ENCODE measurements at places on chromosomes 1 and 21.

- DNase-seq = no peak
Observed at GRCh38 chr1:234915924-234916675, 212.5 kb downstream of the TOMM20 start.

DNA sequence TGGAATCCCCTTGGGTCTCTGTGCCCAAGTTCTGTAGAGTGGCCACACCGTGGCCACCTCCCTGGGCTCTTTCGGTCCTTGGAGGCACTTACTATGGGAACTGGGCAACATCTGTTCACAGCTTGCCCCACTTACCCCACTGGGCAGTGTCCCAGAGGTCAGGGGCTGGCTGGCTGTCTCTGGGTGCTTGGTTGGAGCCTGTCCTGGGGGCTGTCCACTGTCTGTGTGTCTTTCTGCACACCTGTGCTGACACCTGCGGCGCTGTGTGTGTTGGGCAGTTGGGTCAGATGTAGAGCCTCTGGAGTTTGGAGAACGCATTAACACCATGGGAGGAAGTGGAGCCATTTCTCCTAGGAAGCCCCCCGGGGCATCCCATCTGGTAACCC, 1.3 kb upstream of the TMEM54 start:
- no peak for DNase-seq

DNA sequence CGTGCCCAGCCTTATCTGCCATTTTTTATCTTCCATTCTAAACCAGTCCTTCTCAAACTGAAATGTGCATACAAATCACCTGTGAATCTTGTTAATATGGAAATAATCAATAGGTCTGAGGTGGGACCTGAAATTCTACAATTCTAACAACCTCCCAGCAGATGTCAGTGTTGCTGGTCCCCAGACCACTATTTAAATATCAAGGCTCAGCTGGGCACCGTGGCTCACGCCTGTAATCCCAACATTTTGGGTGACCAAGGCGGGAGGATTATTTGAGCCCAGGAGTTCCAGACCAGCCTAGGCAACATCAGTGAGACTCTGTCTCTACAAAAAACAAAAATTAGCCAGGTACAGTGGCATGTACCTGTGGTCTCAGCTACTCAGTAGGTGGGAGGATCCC, 4.1 kb downstream of the UQCRHL start:
- peak; percentile 56 for DNase-seq

- DNase-seq = no peak
Observed at GRCh38 chr1:36455386-36455785, 5.1 kb upstream of the OSCP1 start.

GRCh38 chr1:206568779-206569352, 43.4 kb downstream of the EIF2D start:
- peak; percentile 85 for DNase-seq

- DNase-seq = no peak
Observed at GRCh38 chr1:171787686-171788480, 6.4 kb downstream of the METTL13 start.

GRCh38 chr1:106754957-106755356, 301.5 kb upstream of the PRMT6 start:
- DNase-seq = no peak

- no peak for DNase-seq
Observed at GRCh38 chr1:22050330-22050729, 2.2 kb upstream of the CDC42 start.

GRCh38 chr1:10735563-10736305, 60.7 kb downstream of the CASZ1 start:
- DNase-seq = no peak

DNA sequence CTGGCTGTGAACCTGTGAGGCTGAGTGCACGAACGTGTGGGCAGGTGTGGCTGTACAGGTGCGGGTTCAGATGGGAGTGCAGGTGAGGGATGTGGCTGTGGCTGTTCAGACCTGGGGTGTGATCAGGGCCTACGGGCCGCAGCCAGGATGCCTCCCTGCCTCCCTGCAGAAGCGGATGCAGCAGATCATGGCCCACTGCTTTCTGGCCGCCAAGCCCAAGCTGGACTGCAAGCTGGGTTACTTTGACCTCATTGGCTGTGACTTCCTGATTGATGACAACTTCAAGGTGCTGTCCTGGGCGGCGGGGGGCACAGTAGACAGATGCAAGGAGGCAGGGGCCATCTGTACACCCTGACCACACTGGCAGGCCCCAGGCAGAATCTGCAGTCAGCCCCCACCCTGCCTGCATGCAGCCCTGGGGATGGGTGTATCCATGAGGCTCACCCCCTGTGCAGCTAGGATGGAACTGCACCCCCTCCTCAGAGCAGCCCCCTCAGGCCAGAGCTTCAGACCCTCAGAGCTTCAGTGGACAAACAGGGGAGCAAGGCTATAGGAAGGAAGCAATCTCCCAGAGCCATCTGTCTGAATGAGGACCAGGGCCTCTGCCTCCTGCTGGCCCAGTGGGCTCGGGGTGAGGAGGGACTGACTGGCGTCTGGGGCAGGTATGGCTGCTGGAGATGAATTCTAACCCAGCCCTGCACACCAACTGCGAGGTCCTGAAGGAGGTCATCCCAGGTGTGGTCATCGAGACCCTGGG, 9.8 kb downstream of the TNFRSF18 start:
- DNase-seq = no peak

DNA sequence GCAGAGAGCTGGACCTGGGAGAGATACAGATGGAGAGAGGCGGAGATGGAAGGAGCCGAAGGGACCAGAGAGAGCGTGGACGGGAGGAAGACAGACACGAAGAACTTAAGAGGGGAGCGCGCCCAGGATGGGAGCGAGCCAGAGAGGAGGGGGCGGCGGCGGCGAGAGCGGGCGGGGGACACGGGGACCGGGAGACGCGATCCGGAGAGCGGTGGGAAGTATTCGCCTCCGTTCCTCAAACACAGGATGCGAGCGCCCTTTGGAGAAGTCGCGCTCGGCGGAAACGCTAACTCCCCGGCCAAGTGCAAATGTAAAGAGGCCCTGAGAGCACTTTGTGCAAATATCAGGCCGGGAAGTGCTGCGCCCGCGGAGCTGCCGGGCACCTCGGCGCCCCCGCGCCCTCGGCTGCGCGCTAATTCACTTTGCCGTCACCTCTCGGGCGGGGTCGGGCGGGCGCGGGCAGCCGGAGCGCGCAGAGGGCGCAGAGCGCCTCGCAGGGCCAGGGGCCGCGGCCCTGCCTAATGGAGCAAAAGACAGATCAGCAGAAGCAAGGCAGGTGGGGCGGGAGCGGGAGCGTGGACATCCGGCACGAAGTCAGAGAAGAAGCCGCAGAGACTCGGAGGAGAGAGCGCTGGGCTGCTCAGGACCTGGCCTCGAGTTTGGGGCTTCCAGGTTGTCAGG, 281.2 kb downstream of the RRAGC start:
- no peak for DNase-seq

GRCh38 chr1:231575472-231575871, 47.0 kb downstream of the TSNAX start:
- no peak for DNase-seq

DNA sequence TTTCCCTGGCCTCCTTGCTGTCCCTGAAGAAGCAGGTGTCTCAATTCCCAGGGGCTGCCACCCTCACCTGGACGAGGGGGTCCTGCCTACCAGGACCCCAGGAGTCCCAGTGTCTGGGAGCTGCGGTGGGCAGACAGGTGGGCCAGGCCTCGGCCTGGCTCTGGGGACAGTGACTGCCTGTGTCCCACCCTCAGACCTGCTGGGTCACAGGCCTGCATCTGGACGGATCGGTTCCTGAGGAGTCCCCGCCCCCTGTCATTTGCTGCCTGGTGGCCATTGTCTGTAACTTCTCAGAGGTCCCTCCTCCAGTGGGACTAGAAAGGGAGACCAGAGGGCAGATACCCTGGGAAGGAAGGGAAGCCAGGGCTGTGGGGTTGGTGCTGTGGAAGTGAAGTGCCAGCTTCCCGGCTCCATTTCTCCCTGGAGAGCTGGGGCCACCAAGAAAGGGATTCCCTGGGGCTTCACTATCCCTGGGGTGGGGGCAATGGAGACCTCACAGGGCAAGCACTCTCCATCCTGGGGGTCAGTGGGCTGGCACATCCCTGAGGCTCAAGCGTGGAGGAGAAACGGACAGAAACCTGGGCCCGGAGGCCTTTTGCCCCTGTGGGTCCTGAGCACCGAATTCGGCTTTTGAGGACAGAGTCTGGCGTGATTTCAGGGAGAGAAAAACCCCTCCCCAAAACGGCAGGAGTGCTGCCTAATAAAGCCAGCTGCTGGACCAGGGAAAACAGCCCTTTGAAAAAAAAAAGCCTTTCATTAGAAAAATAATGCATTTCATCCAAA, 157.3 kb downstream of the PEX14 start:
- no peak for DNase-seq

GRCh38 chr1:18924221-18924691, 21.9 kb upstream of the ALDH4A1 start:
- no peak for DNase-seq

DNA sequence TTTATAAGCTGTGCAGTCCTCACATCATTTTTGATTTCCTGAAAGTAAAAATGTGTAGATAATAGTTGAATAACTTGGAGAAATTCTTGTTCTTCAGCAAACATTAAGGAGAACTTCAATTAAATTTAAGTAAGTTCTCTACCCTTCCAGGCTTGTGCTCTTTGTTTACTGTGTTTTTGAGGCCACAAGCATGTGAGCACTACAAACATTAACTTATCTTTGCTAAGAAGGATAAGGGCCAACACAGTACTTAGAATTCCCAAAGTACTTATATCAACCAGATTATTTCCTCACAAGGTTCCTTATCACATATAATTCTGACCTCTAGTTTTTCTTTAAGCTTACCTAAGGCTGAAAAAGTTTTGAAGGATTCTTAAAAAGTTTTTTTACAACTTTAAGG, 24.7 kb upstream of the RWDD3 start:
- no peak for DNase-seq

DNA sequence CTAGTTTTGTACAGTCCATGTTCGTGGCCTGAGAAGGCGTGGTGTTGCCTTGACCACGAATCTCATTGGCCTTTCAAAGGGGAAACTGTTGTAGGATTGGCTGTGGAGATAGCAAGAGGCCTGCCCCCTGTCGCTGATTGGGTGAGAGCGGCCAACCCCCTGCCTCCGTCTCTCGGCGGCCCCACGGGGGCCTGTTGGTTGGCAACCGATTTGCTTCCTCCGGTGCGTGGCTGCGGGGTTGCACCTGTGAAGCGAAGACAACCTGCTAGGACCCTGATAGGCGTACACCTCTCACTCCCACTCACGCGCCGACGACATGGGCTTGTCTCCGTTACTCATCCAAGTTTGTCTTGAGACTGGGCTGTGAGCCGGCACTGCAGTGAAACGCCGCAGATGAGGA, at the start of gene UBE2U:
UBE2U (plus strand) TSS at position 204 of the 400 bp plus-strand sequence. CDS start 428 bp downstream, outside the sequence.
- DNase-seq = no peak

DNA sequence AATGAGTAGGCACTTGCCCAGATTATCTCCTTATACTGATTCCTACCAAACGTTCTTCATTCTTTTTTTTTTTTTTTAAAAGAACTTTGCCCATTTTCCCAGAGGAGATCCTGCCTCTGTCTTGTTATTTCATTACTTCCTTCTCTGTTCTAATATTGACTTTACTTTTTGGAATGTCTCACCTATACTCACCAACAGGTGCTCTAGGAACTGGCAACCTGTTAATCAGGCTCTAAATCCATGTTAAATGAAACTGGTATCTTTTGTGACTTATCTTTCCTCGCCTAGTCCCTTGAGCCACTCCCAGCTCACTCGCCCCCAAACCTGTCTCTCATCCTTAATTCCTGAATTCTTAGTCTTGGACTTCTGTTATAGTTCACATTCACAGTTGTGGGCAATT, 1.2 kb upstream of the CRCT1 start:
- DNase-seq = no peak

DNA sequence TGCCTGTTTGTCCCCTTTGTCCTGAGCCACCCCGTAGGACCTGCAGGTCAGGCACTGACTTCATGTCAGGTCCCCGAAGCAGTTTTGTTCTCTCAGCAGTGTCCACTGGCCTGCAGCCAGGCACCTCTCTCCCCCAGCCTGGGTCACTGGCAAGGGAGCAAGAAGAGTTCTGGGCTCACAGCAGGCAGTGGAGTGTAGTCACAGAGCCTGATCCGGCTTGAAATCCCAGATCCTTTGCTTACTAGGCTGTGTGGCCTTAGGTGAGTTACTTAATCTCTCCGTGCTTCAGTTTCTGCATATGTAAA, 34.2 kb downstream of the L1TD1 start:
- DNase-seq = no peak

GRCh38 chr1:212749821-212750535, 41.6 kb downstream of the NSL1 start:
- DNase-seq = peak; percentile 39

GRCh38 chr1:14774225-14774624, 175.7 kb downstream of the KAZN start:
- DNase-seq = no peak

GRCh38 chr1:240309769-240310168, 218.1 kb downstream of the FMN2 start:
- DNase-seq = no peak

DNA sequence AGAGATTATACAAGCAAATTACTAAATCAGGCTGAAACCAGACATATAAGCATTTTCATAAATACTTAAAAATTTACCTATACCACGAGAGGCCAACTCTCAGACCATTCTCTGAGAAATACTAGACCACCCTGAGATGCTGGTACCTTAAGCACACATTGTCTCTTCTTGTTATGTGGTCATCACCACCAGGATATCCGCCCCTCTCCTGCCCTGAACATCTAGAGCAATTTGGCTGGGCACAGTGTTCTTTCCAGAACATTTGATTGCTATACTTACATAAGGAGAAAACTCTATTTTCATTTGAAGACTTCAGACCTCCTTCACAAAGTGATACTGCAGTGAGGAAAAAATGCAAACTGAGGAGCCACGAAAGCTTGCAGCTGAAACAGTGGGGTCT, 36.2 kb upstream of the DUSP10 start:
- no peak for DNase-seq

GRCh38 chr1:82346141-82346540, 545.4 kb downstream of the ADGRL2 start:
- no peak for DNase-seq

GRCh38 chr21:31878831-31879230, 6.0 kb downstream of the HUNK start:
- no peak for DNase-seq

- DNase-seq = no peak
Observed at GRCh38 chr1:55825461-55825860, 610.3 kb upstream of the USP24 start.

- no peak for DNase-seq
Observed at GRCh38 chr1:2148691-2149090, 45.9 kb downstream of the FAAP20 start.

- DNase-seq = no peak
Observed at GRCh38 chr21:41370840-41371684, 9.2 kb downstream of the MX2 start.

GRCh38 chr1:3584915-3585314, 26.4 kb downstream of the MEGF6 start:
- DNase-seq = no peak
